Cerebellar nuclear complex (tissue), 1 donor: ENCODE measurements at places on chromosomes 4 and X.

- DNase-seq = no peak
Observed at GRCh38 chrX:6941041-6941440, 206.5 kb upstream of the STS start.

- peak; percentile 64 for DNase-seq
Observed at GRCh38 chr4:182448281-182449151, 205.3 kb downstream of the TENM3 start.

DNA sequence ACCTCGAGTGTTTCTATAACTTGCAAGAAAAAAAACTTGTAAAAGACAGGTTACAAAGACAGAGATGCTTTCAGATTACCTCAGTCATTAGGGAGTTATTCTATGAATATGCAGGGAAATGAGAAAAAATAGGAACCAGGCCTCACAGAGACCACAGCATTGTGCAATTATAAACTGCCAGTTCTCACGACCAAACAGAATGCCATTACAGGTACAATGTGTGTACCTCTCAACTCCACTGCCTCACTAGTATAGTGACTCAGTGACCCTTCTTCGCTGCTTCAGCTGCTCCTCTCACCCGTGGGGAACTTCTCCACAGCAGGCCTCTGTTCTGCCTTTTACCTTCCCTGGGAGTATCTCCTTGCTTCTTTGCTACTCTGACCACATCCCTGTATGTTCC lies 2.3 kb upstream of the HTATSF1 start:
- no peak for DNase-seq

- no peak for DNase-seq
Observed at GRCh38 chr4:129176864-129177263, 80.9 kb downstream of the C4orf33 start.

- no peak for DNase-seq
Observed at GRCh38 chrX:140944710-140945109, 57.7 kb upstream of the SPANXB1 start.

GRCh38 chr4:169210504-169211118 lies 60.1 kb downstream of the SH3RF1 start:
- DNase-seq = no peak

DNA sequence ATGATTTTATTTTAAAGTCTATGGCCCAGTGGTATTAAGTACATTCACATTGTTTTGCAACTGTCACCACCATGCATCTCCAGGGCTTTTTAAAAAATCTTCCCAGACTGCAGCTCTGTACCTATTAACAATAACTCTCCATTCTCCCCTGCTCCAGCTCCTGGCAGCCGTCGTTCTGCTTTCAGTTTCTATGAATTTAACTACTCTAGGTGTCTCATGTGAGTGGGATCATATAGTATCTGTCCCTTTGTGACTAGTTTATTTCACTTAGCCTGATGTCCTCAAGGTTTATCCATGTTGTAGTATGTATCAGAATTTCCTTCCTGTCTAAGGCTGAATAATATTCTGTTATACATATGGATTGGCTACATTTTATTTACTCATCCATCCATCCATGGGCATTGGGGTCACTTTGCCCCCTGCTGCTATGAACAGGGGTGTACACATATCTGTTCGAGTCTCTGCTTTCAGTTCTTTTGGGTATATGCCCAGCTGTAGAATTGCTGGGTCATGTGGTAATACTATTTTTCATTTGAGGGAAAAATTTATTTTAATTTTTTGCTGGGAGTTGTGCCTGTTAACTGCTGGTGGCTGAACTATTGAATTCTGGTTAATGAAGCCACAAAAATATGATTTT lies 131.3 kb downstream of the ARHGAP10 start:
- DNase-seq = no peak

GRCh38 chr4:73684097-73684496 lies 56.3 kb upstream of the CXCL8 start:
- no peak for DNase-seq

GRCh38 chrX:102085706-102086105 lies 39.8 kb upstream of the TCEAL2 start:
- no peak for DNase-seq

- DNase-seq = no peak
Observed at GRCh38 chrX:19382555-19383145, 38.9 kb downstream of the PDHA1 start.

- DNase-seq = no peak
Observed at GRCh38 chr4:171524903-171525302, 288.3 kb upstream of the GALNTL6 start.

GRCh38 chrX:25007059-25008053 lies 8.4 kb downstream of the ARX start:
- DNase-seq = no peak

GRCh38 chr4:113823291-113823659 lies 61.7 kb upstream of the CAMK2D start:
- no peak for DNase-seq

DNA sequence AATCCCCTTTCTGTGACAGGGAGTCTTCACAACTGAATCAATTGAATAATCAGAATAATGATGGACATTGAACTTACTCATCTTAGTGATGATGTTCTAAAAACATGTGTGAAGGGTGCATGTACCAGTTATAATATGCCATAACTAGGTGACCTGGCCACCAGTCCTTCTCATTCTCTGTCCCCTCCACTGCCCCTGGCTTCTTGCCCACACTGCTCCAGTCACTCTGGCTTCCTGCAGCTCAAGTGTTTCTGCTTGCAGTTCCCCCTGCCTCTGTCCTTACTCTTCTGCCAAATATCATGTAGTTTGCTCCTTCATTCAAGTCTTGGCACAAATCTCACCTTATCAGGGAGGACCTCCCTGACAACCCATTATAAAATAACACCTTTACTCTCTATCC lies 168.1 kb upstream of the SLC7A11 start:
- no peak for DNase-seq

- no peak for DNase-seq
Observed at GRCh38 chrX:154040307-154040756, 20.6 kb upstream of the IRAK1 start.

DNA sequence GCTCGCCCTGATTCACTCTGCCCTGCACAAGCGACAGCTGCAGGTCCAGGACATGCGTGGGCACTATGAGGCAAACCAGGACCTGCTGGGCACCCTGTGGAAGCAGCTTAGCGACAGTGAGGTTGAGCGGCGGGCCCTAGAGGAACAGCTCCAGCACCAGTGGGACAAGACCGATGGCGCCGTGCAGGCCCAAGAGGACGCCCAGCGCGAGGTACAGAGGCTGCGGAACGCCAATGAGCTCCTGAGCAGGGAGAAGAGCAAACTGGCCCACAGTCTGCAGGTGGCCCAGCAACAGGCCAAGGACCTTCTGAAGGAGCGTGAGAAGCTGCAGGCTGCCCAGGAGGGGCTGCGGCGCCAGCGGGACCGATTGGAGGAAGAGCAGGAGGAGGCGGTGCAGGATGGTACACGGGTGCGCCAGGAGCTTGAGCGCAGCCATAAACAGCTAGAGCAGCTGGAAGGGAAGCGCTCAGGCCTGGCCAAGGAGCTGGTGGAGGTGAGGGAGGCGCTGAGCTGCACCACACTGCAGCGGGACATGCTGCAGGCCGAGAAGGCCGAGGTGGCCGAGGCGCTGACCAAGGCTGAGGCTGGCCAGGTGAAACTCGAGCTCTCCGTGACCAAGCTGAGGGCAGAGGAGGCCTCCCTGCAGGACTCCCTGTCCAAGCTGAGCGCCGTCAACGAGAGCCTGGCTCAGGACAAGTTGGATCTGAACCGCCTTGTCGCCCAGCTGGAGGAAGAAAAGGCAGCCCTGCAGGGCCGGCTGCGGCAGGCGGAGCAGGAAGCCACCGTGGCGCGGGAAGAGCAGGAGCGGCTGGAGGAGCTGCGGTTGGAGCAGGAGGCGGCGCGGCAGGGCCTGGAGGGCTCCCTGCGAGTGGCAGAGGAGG lies 12.8 kb downstream of the SMIM10L2A start:
- no peak for DNase-seq

GRCh38 chr4:108166441-108167315 lies 2.1 kb downstream of the LEF1 start:
- no peak for DNase-seq

DNA sequence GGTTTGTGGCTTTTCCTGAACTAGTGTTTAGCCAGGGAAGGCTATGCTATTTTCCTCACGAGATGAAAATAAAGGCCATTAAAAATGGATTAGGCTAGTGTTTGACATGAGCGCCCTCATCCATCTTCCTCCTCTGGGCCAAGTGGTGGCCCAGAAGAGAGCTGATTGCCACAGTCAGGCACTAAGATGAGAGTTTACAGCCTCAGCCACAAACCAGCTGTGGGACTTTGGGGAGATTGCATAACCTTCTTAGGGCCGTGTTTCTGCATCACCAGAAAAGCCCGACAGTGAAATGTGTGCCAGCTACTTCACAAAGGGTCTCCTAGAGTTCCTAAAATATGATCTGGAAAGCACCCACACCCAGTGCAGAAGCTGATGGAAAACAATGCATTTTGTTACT lies 42.3 kb upstream of the LNX1 start:
- DNase-seq = no peak

DNA sequence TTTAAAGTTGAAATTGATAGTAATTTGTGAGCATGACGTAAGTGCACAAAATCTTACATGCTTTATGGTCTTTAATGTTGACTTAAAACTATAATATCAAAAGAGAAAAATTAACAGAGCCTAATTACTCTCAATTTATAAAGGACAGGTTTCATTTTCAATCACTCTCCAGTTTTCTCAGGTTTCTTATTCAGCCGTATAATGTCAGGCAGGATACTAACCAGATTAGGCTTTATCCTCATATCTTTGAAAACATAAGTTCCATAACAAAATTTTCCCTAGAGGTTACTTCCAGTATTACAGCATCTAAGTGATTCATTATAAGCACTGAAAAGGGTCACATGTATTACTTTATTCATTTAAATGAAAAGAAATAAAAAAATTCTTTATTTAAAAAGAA lies 492.1 kb downstream of the PACRGL start:
- no peak for DNase-seq

GRCh38 chrX:112147206-112147605 lies 64.6 kb upstream of the TRPC5 start:
- no peak for DNase-seq

- no peak for DNase-seq
Observed at GRCh38 chr4:168631241-168632162, 134.7 kb downstream of the PALLD start.

GRCh38 chr4:123399627-123400358 lies 3.2 kb downstream of the SPRY1 start:
- DNase-seq = no peak

GRCh38 chr4:184921456-184921855 lies 95.7 kb upstream of the ACSL1 start:
- DNase-seq = no peak

GRCh38 chrX:41043674-41044345 lies 41.4 kb upstream of the USP9X start:
- no peak for DNase-seq

GRCh38 chrX:115284877-115285276 lies 4.6 kb upstream of the LUZP4 start:
- DNase-seq = no peak

DNA sequence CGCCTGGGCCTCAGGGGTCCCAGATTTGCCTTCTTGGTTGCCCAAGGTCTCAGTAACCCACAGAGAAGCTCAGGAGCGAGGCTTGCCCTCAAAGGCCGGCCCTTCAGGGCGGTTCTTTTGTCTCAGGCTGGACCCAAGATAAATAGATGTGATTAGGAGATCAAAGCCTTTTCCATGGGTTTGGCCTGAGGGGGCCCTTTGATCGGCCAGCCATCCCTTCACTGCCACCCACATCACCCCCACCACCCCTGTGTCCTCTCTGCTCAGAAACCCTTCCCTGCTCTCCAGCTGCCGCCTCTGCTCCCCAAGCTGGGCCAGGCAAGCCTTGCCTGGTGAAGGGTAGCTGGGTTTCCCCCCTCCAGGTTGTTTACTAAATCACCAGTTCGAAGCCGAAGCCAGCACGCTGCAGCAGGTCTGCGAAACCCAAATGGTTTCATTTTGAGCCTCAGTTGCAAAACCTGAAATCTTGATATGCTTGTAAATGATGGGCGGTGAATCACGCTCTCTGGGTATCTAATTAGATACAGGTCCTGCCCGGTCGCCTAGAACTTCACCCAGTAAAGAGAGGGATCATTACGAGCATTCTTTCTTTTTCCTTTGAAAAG lies 202.6 kb upstream of the BCOR start:
- no peak for DNase-seq

DNA sequence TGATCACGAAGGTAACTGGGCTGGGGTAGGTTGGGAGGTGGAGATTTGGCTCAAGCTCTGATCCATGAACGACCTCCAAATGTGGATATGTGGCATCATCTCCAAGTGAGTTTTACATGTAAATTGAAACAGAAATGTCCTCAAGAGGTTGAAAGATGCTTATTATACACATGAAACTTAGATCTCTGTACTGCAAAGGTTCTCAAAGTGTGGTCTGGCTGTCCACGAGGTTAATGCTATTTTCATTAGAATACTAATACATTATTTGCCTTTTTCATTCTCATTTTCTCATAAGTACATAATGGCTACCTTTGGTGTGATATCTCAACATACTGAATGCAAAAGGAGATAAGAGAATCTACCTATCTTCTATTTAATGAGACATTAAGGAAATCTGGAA lies 198.2 kb downstream of the RASL11B start:
- no peak for DNase-seq

- no peak for DNase-seq
Observed at GRCh38 chrX:23784470-23785331, 1.7 kb downstream of the SAT1 start.
